Mesothelial cell of epicardium (in vitro differentiated cells): ENCODE measurements at places on chromosomes 7 and 10.

GRCh38 chr10:88949912-88950837, 2.4 kb downstream of the ACTA2 start:
- peak overlapping the region; percentile 37 for H3K4me3 ChIP-seq
- DNase-seq, result no peak
- H3K36me3 ChIP-seq, result no peaks in the 10 kb centered on the region
- H3K27me3 ChIP-seq, result no peaks in the 10 kb centered on the region

GRCh38 chr7:4164556-4164955, 517.5 kb upstream of the FOXK1 start:
- H3K36me3 ChIP-seq, result no peaks in the 10 kb centered on the region
- no peak for DNase-seq
- H3K27me3 ChIP-seq, result no peaks in the 10 kb centered on the region
- H3K4me1 ChIP-seq, result peaks cover 9% of the 10 kb centered on the region
- no peak overlapping the region for H3K4me3 ChIP-seq

- H3K4me1 ChIP-seq, result no peaks in the 10 kb centered on the region
- H3K4me3 ChIP-seq, result no peak overlapping the region
- no peaks in the 10 kb centered on the region for H3K36me3 ChIP-seq
- H3K27me3 ChIP-seq, result no peaks in the 10 kb centered on the region
- DNase-seq, result no peak
Measured at GRCh38 chr7:113338071-113338696, 219.8 kb upstream of the SMIM30 start.

DNA sequence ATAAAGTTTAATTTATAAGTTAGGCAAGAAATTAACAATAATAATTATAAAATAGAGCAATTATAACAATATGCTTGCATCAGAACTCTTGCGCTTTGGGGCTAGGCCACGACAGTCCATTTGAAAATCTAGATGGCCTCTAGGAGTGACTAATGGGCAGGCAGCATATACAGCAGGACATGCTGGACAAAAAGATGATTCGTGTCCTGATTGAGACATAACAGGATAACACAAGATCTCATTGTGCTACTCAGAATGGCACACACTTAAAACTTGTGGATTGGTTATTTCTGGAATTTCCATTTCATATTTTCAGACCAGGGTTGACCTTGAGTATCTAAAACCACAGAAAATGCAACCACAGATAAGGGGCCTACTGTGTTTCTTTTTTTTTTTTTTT, 27.5 kb downstream of the CTNNA3 start:
- no peaks in the 10 kb centered on the region for H3K36me3 ChIP-seq
- H3K27me3 ChIP-seq, result no peaks in the 10 kb centered on the region
- H3K4me1 ChIP-seq, result peaks cover 7% of the 10 kb centered on the region
- no peak overlapping the region for H3K27ac ChIP-seq
- no peak for DNase-seq
- no peak overlapping the region for H3K4me3 ChIP-seq

- H3K27ac ChIP-seq, result no peak overlapping the region
- no peak for DNase-seq
- no peaks in the 10 kb centered on the region for H3K4me1 ChIP-seq
- H3K36me3 ChIP-seq, result no peaks in the 10 kb centered on the region
Measured at GRCh38 chr7:156684661-156685060, 44.1 kb downstream of the RNF32 start.

DNA sequence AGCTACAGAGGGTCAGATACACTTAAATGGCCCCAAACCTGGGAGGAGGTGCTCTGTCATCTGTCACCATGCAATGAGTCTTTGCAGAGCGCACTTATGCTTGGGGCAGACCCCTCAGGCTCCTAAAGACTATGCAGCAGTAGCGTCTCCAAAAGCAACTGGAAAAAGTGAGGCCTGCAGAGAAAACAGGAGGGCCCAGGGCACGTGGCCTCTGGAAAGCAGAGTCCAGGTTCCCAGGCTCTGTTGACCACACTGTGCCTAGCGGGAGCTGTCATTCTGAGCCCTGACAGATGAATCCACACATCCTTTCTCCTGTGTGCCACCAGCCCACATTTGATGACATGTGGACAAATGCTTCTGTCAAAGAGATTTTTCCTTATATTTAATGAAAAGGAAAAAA, 66.4 kb downstream of the MINDY4 start:
- peaks cover 36% of the 10 kb centered on the region for H3K36me3 ChIP-seq
- H3K4me1 ChIP-seq, result peaks cover 7% of the 10 kb centered on the region
- no peak for DNase-seq

- peaks cover 29% of the 10 kb centered on the region for H3K36me3 ChIP-seq
- H3K4me3 ChIP-seq, result no peak overlapping the region
- peaks cover 16% of the 10 kb centered on the region for H3K4me1 ChIP-seq
- no peak for DNase-seq
Measured at GRCh38 chr7:2436341-2437104, 33.1 kb downstream of the CHST12 start.

DNA sequence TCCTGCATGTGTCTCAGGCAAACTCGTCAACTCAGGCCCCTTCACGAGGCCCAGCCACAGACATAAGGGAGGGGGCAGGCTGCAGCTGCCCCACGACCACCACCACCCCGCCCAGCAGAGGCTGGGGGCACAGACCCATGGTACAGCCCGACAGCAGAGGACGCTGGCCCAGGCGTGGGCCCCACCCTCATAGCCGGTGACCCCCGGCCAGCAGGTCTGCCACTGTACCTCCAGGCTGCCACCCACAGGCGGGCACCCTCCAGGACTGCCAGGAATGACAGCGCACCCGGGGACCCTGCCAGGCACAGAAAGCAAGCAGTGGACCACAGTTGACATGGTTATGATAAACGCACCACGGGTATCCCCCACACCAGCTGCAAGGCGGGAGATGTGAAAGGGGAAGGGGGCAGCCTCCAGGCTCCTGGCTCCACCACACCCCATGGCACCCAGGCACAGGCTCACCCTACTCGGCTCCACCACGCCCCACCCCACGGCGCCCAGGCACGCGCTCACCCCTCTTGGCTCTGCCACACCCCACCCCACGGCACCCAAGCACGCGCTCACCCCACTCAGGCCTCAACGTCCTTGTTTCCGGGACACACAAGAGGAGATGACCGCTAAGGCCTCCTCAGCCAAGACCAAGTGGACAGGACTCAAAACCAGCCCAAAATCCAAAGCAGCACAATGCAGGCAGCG, 135.9 kb downstream of the MAD1L1 start:
- no peaks in the 10 kb centered on the region for H3K27me3 ChIP-seq
- H3K36me3 ChIP-seq, result peaks cover 13% of the 10 kb centered on the region
- H3K4me3 ChIP-seq, result no peak overlapping the region
- peaks cover 37% of the 10 kb centered on the region for H3K4me1 ChIP-seq

- H3K36me3 ChIP-seq, result no peaks in the 10 kb centered on the region
- H3K4me3 ChIP-seq, result no peak overlapping the region
- H3K4me1 ChIP-seq, result peaks cover 4% of the 10 kb centered on the region
Measured at GRCh38 chr10:117239051-117239450, 1.9 kb upstream of the SLC18A2 start.

DNA sequence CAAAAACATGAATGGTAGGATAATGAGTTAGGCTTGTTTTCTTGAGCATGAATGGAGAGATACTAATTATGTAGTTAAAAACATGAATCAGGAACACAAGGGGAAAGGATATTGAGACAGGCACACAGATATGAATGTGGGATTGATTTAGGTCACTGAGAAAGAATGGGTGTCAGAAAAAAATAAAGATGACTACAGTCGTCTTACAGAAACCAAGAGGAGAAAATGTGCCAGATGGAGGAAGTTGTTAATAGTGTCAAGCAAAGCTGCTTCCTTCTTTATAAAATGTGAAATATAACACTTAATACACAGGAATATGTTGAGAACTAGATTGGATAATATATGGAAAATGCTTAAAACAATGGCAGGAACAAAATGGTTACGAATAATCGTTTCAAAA, 173.3 kb upstream of the BET1 start:
- DNase-seq, result no peak
- no peaks in the 10 kb centered on the region for H3K27me3 ChIP-seq
- no peak overlapping the region for H3K4me3 ChIP-seq
- no peaks in the 10 kb centered on the region for H3K36me3 ChIP-seq

DNA sequence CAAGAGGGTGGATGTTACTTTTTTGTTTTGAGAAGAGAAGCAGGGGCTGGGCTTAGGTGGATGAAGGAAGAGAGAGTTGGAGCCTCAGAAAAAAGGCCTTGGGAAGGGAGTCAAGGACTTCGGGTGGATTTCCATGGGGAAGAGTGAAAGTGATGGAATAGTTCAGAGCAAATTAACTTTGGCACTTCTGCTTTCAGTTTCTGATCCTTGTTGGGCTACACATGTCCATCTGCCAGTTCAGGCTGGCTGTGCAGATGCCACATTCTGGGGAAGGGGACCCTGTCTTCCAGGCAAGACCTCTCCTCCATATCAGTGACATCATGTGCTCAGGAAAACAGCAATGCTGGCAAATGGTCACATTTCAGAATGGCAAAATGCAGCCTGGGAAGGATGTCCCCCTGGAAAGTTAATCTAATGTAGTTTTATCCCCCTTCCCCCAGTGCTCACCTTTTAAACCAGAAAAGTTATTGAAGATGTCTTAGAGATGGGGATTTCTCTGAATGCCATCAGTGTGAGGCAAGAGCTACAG, 86.0 kb downstream of the WDFY4 start:
- DNase-seq, result no peak
- no peak overlapping the region for H3K27ac ChIP-seq
- no peaks in the 10 kb centered on the region for H3K36me3 ChIP-seq
- H3K4me3 ChIP-seq, result no peak overlapping the region
- no peaks in the 10 kb centered on the region for H3K4me1 ChIP-seq
- H3K27me3 ChIP-seq, result peaks cover 5% of the 10 kb centered on the region

DNA sequence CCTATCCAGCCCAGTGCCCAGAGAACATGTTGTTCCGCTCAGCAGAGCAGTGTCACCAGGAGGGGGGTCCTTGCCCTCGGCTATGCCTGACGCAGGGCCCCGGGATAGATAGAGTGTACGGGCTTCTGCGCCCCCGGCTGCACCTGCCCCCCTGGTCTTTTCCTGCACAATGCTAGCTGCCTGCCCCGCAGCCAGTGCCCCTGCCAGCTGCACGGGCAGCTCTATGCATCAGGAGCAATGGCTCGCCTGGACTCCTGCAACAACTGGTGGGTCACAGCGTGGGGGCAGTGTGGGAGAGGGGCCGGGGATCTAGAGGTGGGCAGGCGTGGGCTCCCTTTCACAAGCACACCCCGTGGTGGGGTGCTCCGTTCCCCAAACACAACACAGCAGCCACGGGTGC, 31.4 kb upstream of the ZNF862 start:
- H3K27me3 ChIP-seq, result peaks cover 19% of the 10 kb centered on the region
- H3K4me3 ChIP-seq, result no peak overlapping the region
- no peak for DNase-seq

DNA sequence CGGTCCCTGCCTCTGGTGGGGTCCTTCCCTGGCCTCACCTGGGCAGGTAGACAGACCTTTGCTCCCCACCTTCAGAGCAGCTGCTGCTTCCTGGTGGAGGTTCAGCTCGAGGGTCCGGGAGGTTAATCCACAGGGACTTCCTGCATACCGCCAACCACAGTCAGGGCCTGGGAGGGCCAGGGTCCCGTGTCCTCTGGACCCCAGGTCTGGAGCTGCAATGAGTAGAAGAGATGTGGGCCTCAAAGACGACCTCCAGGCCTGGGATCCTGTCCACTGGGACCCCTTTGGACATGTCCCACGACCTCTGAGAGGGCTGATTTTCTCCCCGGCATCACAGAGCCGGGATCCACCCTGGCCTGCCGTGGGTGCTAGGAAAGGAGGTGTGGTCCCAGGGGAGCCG, 223.3 kb upstream of the TCERG1L start:
- no peak overlapping the region for H3K27ac ChIP-seq
- peaks cover 32% of the 10 kb centered on the region for H3K27me3 ChIP-seq
- DNase-seq, result no peak
- no peak overlapping the region for H3K4me3 ChIP-seq
- H3K4me1 ChIP-seq, result no peaks in the 10 kb centered on the region

- H3K4me3 ChIP-seq, result no peak overlapping the region
- H3K27ac ChIP-seq, result no peak overlapping the region
- peaks cover 3% of the 10 kb centered on the region for H3K4me1 ChIP-seq
- H3K27me3 ChIP-seq, result peaks cover 24% of the 10 kb centered on the region
- no peak for DNase-seq
Measured at GRCh38 chr7:158472596-158472995, 115.0 kb downstream of the PTPRN2 start.

DNA sequence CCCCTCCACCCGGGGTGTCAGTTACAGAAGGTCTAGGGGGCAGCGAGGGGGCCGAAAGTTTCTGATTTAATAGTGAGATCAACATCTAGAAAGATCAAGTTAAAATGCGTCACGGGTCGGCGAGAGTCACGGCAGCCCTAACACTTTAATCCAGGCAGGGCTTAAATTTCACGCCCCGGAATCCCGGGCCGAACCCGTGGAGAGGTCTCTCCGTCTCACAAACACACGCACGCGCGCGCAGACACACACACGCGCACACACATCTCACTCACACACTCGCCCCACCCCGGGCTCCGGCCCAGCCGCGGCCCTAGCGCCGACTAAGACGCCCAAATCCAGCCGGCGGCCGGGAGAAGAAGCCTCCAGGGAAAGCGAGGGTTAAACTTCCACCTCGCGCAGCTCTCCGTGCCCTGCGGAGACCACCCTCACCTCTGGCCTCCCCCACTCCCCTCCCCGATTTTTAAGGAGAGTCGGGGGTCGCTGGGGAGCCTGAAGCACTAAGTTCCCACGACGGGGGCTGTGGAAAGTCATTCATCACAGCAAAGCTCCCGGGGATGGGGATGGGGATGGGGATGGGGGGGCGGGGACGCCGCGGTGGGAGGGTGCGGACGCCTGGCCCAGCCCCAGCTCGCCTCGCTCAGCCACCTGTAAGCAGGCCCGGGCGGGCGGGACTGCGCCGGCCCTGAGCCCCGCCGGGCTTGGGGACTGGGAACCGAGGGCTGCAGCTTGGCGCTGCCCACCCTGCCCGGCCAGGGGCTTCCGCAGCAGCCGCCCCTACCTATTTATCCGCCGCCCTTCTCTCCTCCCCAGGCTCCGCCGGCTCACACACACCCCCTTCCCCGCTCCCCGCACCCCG, 1.6 kb downstream of the PDGFA start:
- peaks cover 38% of the 10 kb centered on the region for H3K4me1 ChIP-seq
- H3K27me3 ChIP-seq, result peaks cover 22% of the 10 kb centered on the region
- H3K36me3 ChIP-seq, result no peaks in the 10 kb centered on the region
- peak overlapping the region; percentile 89 for H3K4me3 ChIP-seq
- H3K27ac ChIP-seq, result peak overlapping the region; percentile 90
- DNase-seq, result no peak

GRCh38 chr7:20194343-20194995, 22.7 kb downstream of the MACC1 start:
- no peaks in the 10 kb centered on the region for H3K27me3 ChIP-seq
- no peak overlapping the region for H3K4me3 ChIP-seq
- H3K4me1 ChIP-seq, result peaks cover 39% of the 10 kb centered on the region

DNA sequence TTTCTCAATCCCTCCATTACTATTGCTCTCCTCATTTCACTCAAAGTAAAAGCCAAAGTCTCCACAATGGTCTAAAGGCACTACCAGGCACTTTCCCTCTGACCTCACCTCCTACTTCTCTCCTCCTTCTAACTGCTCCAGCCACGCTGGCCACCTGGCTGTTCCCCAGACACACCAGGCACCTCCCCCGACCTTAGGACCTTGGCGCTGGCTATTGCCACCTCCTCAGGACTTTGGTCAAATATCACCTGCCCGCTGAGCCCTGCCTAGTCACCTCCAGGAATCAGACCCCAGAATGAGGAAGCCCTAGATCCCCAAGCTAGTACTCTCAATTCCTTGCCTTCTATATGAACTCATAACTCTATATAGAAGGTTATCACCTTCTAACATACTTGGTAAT, 66.2 kb upstream of the STEAP1B start:
- H3K4me1 ChIP-seq, result peaks cover 24% of the 10 kb centered on the region
- no peak for DNase-seq
- no peaks in the 10 kb centered on the region for H3K27me3 ChIP-seq
